ENCODE measurements at places on chromosomes 7 and 10. TPM values are rescaled to one million over a fixed set of nuclear protein-coding genes. Genes with fewer than 3 reads are reported as not detected.
A peak's percentile ranks its signal among the peaks of the same experiment; 100 is the strongest.

The GJD4 gene
- total RNA-seq: not detected

The ADRB1 gene
- 3.3 TPM for total RNA-seq

The NUDCD3 gene
- 124 TPM for total RNA-seq

The EPO gene
- not detected for total RNA-seq

The CABCOCO1 gene
- total RNA-seq: 3.4 TPM

The KIF11 gene
- 7.3 TPM for total RNA-seq

The DOCK1 gene
- total RNA-seq: 18.6 TPM

The CRYGN gene
- not detected for total RNA-seq

The BHLHA15 gene
- total RNA-seq: 10.0 TPM

The RPP38 gene
- 7.0 TPM for total RNA-seq

The TSPAN13 gene
- total RNA-seq: 91.9 TPM

- no peak for DNase-seq
Observed at GRCh38 chr10:1923586-1923985, 186.3 kb upstream of the ADARB2 start.

DNA sequence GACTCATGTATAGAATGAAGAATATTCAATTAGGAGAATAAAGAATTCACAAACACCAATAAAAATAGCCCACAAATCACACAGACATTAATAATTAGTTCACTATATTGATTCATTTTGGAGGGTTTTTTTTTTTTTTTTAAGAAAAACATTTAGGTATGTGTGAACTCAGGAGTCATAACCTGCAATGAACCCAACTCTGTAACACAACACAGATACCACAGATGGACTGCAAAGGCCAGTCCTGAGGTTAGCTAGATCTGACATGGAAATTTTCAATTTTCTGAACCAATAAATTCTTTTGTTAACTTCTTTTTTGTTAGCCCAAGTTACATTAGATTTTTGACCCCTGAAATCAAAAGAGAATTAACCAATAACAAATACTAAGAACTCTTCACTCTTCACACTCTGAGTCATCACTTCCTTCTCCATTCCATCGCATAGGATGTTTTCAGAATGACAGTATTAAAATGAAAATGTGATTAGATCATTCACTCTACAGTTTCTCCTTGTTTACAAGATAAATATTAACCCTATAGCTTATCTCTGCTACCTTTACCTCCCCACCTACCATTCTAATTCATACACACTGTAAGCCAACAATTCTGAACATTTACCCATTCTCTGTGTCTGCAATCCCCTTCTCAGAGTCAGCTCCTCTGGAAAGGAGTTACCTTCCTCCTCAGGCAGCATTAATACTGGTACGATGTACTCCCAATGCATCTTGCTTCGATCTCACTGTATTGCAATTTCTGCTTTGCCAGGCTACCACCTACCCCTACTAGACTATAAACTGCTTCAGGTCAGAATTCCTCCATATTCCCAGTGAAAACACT is 141.5 kb downstream of the LRRN3 start:
- DNase-seq: no peak

DNA sequence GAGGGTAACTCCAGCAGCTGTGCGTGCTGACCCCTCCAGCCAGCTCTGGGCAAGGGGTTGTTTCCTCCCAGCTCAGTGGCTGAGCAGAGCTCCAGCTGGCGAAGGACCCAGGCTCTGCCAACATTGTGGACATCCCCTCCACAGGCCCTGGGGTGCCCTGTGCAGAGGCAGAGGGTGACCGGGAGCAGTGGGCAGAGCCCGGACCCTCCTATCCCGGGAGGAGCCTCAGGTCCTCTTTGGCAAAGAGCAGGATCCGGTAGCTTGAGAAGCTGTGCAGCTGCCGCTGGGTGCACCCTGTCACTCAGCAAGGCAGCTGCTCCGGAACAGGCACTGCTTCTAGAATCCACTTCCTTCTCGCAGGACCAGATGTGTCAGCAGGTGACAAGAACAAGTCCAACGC is 175.9 kb downstream of the EBF3 start:
- no peak for DNase-seq

DNA sequence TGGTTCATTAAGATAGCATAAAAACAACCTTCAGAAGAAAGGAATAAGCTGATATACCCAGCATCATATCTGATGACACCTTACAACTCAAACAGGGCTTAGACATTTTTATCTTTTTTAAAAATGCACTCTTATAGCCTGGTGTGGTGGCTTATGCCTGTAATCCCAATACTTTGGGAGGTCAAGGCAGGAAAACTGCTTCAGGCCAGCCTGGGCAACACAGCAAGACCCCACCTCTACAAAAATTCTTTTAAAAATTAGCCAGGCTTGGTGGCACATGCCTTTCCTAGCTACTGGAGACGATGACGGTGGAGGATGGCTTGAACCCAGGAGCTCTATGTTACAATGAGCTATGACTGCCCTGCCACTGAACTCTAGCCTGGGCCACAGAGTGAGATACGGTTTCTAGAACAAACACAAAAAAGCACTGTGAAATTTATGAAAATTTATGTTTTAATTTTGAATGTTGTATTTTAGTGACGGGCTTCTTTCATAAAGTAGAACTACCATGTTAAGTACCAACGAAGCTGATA is 12.3 kb upstream of the KMT2E start:
- no peak for DNase-seq

- no peak for DNase-seq
Observed at GRCh38 chr7:45242698-45243097, 85.1 kb downstream of the RAMP3 start.

GRCh38 chr10:132306343-132306685 is 1.4 kb downstream of the STK32C start:
- no peak for DNase-seq

- DNase-seq: no peak
Observed at GRCh38 chr7:79455173-79455790, 1.8 kb upstream of the MAGI2 start.

GRCh38 chr10:86370006-86370585 is 3.5 kb upstream of the GRID1 start:
- DNase-seq: no peak

GRCh38 chr7:93178213-93178612 is 30.0 kb upstream of the SAMD9L start:
- DNase-seq: no peak

DNA sequence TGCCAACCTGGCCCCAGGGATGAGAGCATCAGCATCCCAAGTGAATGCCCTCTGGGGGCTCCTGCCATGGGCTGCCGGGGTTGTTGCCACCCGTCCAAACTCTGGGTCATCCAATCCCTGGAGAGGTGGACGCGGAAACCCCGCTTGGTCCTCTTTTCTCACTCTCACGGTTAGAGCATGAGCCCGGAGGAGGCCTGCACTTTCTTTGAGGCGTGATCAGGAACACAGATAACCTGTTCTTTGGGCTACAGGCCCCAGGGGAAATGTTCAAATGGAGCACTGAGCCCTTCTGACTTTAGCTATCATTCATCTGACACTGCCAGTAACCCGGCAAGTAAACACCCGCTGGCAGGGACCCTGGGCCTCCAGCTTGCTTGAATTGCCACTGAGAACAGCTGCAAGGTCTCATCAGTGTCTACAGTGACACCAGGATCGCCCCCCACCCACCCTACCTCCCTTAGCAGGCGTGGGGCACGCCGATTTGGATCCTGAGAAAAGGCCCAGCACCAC is 29.4 kb upstream of the SLF2 start:
- DNase-seq: no peak

DNA sequence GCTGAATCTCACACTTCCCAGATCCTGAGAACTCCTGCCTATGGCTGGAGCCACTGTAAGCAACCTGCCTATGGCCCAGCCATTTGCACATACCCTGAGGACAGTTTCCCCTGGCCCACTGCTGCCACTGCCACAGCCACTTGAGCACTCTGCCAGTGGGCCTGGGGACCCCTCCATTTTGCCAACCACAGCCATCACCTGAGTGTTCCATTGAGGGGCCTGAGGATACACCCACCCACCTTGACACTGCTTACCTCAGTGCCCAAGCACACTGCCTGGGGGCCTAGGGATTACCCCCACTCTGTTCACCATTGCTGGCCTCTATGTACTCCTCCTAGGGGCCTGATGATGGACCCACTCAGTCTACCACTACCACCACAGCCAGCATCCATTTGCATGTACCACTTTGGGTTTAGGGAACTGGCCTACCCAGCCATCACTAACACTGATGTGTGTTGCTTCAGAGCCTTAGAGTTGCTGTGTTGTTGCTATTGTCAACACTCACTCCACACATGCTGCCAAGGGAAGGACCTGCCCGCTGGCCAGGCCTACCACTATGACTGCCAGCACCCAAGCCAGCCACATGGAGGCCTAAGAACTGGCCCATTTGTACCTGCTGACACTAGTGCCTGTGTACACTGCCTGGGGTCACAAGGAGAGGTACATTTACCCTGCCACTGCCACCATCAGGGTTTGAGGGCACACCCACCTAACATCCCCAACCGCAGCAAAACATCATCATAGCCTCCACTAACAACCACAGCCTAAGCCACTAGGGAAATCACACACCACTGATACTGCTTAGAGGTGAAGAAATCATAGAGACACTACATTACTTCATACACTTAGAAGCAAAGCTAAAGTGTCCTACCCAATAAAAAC is 45.9 kb upstream of the ANTXRL start:
- no peak for DNase-seq

DNA sequence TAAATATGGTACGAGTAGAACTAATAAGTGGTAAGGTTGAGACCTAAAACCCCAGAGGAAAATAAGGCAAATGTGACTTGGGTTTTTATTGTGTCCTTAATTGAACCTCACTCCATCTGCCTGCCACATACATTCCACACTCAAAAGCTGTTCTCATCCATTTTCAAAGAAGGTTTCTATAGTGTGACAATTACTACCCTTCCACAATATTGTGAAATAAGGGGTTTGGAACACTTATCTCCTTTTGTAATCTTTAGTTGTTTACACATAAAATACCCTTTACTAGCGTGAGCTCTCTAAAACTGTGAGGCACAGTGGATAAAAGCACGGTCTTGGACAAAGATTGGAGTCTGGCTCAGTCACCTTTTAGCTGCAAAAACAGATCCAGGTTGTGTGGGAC is 166.6 kb downstream of the THSD7A start:
- no peak for DNase-seq

GRCh38 chr10:11713963-11714362 is 28.2 kb upstream of the ECHDC3 start:
- DNase-seq: no peak

- no peak for DNase-seq
Observed at GRCh38 chr7:56250135-56250534, 133.9 kb upstream of the NUPR2 start.

- no peak for DNase-seq
Observed at GRCh38 chr10:43205681-43206390, 61.0 kb downstream of the RASGEF1A start.

- DNase-seq: no peak
Observed at GRCh38 chr7:83457022-83457892, 191.7 kb downstream of the SEMA3E start.

DNA sequence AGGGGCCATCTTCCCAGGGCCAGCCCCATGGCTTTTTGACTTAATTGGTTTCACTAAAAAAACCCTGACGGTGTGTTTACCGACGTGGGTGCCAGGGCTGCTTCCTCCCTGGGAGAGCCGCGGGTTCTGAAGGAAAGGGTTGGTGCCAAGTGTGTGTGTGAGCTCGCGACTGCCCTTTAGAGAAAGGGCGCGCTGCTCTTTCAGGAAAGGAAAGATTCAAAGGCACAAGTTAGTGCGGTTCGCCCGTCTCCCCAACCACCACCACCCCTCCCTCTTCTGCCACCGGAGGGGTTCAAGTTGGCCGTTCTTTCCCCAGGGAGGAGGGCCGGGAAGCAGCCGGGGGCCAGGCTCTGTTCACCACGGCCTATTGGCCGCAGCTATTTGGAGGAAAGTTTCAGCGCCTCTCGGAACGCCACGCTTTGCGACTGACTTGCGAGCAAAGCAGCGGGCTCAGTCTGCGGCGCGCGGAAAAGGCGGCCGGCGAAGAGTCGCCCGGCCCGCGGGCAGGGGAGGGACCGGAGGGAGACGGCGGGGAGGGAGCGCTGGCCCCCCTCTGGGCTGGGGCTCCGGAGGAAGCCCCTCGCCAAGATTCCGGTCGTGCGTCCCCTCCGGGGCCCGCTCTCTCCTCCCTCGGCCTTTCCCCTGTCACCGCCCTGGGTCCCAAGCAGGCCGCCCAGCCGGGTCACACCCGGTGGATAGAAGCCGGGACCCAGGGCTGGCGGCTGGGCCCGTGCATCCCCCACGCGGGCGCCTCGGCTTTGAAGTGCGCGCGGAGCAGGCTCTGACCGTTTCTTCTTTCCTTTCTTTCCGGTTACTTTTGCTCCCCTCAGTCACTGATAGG is 165.9 kb upstream of the PPP1R3A start:
- DNase-seq: no peak

- DNase-seq: no peak
Observed at GRCh38 chr10:100036850-100037249, 27.1 kb upstream of the DNMBP start.

GRCh38 chr10:114623661-114624294 is 34.3 kb downstream of the ABLIM1 start:
- DNase-seq: no peak

GRCh38 chr7:525740-526139 is 6.1 kb upstream of the PDGFA start:
- DNase-seq: peak; percentile 47

GRCh38 chr10:4202938-4203337 is 417.9 kb upstream of the KLF6 start:
- DNase-seq: no peak

DNA sequence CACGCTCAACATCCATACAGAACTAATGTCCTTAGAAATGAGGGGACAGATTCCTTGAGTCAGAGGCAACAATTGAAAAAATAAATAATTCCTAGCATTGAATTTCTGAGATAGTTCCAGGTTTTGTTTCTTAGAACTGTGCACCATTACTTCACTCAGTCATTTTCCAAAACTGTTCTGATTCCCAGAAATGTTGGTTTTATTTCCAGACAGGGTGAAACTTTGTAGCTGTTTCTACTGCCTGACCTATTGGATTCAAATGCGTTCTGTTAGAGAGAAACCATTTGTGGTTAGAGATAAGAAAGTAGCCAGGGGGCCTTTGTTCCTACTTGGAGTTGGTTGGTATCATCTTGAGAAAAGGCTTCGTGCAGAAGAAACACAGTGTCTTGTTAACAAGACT is 8.1 kb upstream of the DEPP1 start:
- no peak for DNase-seq

- no peak for DNase-seq
Observed at GRCh38 chr10:47261121-47261520, 38.9 kb upstream of the GDF10 start.
